ENCODE measurements at places on chromosomes 16 and 17.

GRCh38 chr16:69411064-69411985 lies 13.1 kb upstream of the CYB5B start:
- DNase-seq, result no peak

GRCh38 chr16:29029168-29029994 lies 44.5 kb downstream of the LAT start:
- no peak for DNase-seq

- no peak for DNase-seq
Observed at GRCh38 chr17:2227025-2227699, 76.4 kb downstream of the SMG6 start.

DNA sequence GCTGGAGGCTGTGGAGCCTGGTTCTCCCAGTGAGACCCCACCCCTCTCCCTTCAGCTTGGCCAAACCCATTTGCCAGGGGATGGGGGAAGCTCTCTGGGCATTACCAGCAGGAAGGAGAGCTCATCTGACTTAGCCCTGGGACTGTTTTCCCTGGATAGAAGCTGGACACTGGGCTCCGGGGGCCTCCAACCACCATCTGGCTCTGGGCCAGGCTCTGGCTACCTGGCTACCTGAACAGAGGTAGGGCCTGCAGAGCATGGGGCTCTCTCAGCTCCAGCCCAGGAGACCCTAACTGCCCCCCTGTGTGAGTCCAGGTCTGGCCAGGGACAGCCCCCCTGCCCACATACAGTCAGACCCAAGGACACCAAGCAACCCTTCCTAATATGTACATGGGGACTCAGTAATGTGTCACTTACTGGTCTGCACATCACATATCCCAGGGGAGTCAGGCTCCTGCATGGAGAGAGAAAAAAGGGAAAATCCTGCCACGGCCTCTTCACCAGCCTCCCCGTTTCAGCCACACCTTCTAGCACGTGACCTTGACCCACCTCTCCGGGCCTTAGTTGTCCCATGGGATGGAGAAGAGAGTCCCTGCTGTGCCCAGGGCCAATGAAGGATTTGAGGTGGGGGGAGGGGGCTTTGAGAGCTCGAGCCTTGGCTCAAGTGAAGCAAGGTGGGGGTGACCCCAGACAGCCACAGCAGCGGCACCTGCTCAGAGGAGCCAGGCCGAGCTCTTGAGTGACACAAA lies 13.8 kb downstream of the CNGB1 start:
- DNase-seq, result no peak

- DNase-seq, result no peak
Observed at GRCh38 chr17:18241229-18241871, 15.9 kb downstream of the LLGL1 start.

DNA sequence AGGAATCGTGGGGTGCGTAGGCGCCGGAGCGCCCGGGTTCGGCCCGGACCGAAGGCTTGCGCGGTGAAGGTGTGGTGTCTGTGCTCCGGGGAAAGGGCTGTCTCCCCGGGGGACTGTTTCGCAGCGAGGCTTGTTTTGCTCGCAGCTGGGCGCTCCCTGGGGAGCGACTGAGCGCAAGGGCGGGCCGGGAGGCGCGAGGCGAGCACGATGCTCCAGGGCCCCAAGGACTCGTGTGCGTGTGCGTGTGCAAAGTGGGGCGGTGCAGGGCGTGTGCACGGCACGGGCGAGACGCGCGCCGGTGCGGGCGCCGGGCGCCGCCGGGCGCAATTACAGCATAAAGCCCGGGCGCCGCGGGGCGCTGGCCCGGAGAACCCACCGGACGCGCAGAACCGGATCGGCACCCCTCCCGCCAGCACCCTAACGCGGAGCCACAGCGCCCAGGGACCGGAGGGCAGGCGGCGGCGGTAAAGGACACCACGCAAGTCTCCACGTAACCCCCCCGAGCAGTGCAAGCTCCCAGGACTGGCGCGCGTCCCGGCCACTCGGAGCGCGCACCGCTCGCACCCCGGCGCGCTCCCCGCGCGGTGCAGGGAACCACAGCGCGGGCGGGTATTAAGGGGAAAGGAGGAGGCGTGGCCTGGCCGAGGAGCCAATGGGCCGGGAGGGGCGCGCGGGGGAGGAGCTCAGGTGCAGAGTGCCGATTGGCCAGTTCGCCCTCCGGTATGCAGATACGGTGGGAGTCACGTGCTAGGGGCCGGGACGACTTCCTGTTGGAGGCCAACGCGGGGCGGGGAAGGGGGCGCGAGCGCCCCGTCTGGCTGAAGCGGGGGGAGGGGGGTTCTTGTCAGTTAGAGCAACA lies at the start of gene TNRC6C:
TNRC6C (plus strand) TSS at position 847 of the 859 bp plus-strand sequence. CDS start 45,504 bp downstream, outside the sequence.
- peak; percentile 97 for DNase-seq

Measured in hypothalamus (tissue), 51 donors.